ENCODE measurements at places on chromosomes 12 and 14.
A peak's percentile ranks its signal among the peaks of the same experiment; 100 is the strongest.

- no peak for DNase-seq
Measured at GRCh38 chr14:105368910-105369652, 29.3 kb upstream of the TEX22 start.

DNA sequence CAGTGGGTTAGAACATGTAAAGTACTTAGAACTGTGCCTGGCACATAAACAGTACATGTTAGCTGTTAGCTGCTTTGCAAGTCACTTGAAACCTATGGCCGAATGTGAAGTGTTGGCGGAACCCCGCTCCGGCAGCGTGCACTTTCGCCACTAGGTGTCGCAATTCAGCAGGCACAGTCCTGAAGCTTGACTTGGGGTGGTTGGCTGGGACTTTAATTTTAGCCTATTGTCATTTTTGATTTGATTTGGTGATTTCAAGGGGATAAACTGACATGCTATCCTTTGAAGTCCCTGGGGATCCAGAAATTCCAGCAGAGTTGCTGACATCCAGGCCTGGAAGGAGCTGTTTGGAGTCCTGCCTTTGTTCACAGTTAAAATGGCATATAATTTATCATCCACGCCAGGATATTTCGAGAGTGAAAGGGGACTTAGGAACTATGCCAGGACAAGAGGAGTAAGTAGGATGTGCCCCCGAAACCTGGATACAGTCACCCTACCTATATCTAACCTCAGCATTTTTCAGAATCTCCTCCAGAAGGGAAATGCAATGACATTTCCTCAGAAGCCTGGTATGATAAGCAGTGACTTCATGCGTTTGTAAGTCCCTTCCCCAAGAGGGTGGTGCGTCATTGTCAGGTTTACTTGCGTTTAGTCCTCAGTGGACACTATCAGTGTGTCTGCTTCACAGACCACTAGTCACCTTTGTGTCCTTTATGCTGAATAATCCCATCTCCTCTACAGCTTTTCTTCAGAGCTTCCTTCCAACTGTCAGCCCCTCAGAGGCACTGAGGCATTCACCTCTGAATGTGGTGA is 3.5 kb upstream of the TSPAN9 start:
- DNase-seq: peak; percentile 70

GRCh38 chr14:64663174-64663573 is 41.0 kb upstream of the PLEKHG3 start:
- no peak for DNase-seq

DNA sequence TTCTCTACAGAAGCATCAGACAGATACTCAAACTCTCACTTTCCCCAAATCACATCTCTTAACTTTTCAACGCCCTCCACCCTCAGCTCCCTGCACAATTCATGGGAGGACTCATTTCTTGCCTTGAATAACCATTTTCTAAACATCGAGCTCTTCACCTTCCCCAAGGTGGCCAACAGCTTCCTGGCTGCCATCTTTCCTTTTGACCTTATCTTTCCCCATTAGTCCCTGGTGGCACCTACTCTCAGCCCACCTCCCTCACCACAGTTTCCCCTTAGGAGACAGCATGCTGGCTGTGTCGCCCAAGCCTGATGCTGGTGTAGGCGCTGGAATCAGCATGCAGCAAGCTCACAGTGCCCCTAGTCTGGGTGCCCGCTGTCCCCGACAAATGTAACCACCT is 8.4 kb upstream of the OAS1 start:
- DNase-seq: no peak
